Testis (tissue), 5 donors: ENCODE measurements at places on chromosomes 1 and 21. TPM values are rescaled to one million over a fixed set of nuclear protein-coding genes. Genes with fewer than 3 reads are reported as not detected.

The TSNAX gene
- 31.8 TPM for total RNA-seq

The NGF gene
- 0.63 TPM for total RNA-seq

DNA sequence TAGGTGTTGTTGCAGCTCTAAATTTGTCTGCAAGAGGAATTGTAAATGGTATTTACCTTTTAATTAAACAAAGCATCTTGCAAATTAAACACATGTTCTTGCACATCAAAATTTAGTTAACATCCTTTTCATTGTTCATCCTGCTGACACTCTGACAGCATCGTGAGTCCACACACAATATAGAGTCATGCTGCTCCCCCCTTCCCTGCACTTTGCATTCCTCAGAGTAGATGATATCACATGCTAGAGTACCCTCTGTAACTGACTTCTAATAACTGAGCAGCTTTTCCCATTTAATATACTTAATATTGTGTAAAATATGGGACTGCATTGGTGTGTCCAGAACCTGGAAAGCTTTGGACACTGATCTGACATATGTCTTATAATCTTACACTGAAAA lies 138.8 kb upstream of the DPYD start:
- DNase-seq: no peak

- DNase-seq: no peak
Measured at GRCh38 chr1:25870614-25871013, 4.9 kb downstream of the PAQR7 start.
